ENCODE measurements at places on chromosomes 1 and 21. TPM values are rescaled to one million over a fixed set of nuclear protein-coding genes. Genes with fewer than 3 reads are reported as not detected.

Gene LMOD1
- total RNA-seq, result 2.7 TPM

Gene S100A9
- not detected for total RNA-seq

Gene LCE1A
- total RNA-seq, result not detected

Gene WNT9A
- total RNA-seq, result 0.23 TPM

Gene NBPF20
- 1.5 TPM for total RNA-seq

Gene TMEM61
- total RNA-seq, result not detected

Gene POLR3GL
- 23.4 TPM for total RNA-seq

Gene CSF1
- total RNA-seq, result 13.6 TPM

Gene CYYR1
- 0.35 TPM for total RNA-seq

Gene DPYD
- 34.4 TPM for total RNA-seq

Gene TRIM67
- not detected for total RNA-seq

Gene C1orf21
- total RNA-seq, result 13.8 TPM

Gene OR2M3
- total RNA-seq, result not detected

Gene MEX3A
- 4.7 TPM for total RNA-seq

Gene UBE2U
- not detected for total RNA-seq

Gene VSIG8
- 0.08 TPM for total RNA-seq

Gene CHIA
- not detected for total RNA-seq

Gene PEAR1
- 1.8 TPM for total RNA-seq

Gene ZMYM1
- 13.0 TPM for total RNA-seq

Gene NR1I3
- not detected for total RNA-seq

Gene ERG
- 1.7 TPM for total RNA-seq

Gene PPIAL4G
- under 0.01 TPM for total RNA-seq

Gene HHIPL2
- total RNA-seq, result 0.35 TPM

Gene MAP10
- total RNA-seq, result 0.94 TPM

Gene SOD1
- 619 TPM for total RNA-seq

Gene FALEC
- total RNA-seq, result 0.70 TPM

Gene IFNLR1
- not detected for total RNA-seq

Gene C1orf87
- total RNA-seq, result not detected

Gene KRTAP21-2
- total RNA-seq, result not detected

Gene GLIS1
- total RNA-seq, result 0.30 TPM

Gene HLX
- 3.3 TPM for total RNA-seq

Gene LPAR3
- 10.2 TPM for total RNA-seq

Gene MECR
- total RNA-seq, result 17.8 TPM

Gene TMPRSS3
- not detected for total RNA-seq

Gene RGS18
- not detected for total RNA-seq

Gene C1QB
- not detected for total RNA-seq

Gene NUDT4B
- 17.3 TPM for total RNA-seq

Gene KRTAP13-2
- total RNA-seq, result not detected

Gene PTPN7
- not detected for total RNA-seq

Gene IVL
- not detected for total RNA-seq

Gene GBP1
- 18.7 TPM for total RNA-seq

Gene FAM110D
- total RNA-seq, result 0.08 TPM

Gene TIAM1
- 0.75 TPM for total RNA-seq

Gene FCRL6
- not detected for total RNA-seq

Gene RHBDL2
- 0.59 TPM for total RNA-seq
